ENCODE measurements at places on chromosomes 11 and 22.

DNA sequence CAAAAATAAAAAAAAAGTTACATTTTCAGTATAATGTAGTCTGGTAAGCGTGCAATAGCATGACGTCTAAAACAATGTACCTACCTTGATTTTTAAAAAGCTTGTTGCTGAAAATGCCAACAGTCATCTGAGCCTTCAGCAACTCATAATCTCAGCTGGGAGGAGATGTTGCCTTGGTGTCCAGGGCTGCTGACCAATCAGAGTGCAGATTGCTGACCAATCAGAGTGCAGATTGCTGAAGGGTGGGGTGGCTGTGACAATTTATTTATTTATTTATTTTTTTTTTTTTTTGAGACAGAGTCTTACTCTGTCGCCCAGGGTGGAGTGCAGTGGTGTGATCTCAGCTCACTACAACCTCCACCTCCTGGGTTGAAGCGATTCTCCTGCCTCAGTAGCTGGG is 17.8 kb downstream of the ZBED4 start:
- no peak for DNase-seq

- no peak for DNase-seq
These were observed 1.3 kb downstream of the ACTN3 start for GRCh38 chr11:66548041-66548440.

- no peak for DNase-seq
These were observed 173.7 kb downstream of the ADAMTS15 start for GRCh38 chr11:130622141-130622542.

DNA sequence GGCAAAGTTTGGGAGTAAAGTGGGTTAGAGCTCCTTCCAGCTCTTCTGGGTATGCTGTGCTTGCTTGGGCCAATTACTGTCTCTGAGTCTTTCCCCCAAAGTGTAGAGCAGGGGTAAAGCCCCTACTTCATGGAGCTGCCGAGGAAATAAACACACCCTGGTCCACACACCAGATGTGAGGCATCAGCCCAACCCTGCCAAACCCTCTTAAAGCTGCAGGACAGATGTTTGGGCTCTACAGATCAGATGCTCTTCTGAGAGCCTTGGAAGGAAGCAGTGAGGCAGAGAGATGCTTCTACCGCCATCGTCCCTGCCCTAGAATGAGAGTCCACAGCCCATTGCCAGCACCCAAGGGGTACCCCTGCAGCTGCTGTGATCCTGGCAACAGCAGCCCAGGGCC is 64.7 kb downstream of the ELFN2 start:
- no peak for DNase-seq

- DNase-seq: no peak
These were observed 707 bp upstream of the FTH1 start for GRCh38 chr11:61967924-61968757.

Data from esophagus squamous epithelium (tissue), 5 donors.